Mucosa of gallbladder (tissue), 1 donor: ENCODE measurements at places on chromosomes 4 and X.

GRCh38 chr4:69584135-69584534 lies 55.3 kb downstream of the UGT2A2 start:
- DNase-seq: no peak

DNA sequence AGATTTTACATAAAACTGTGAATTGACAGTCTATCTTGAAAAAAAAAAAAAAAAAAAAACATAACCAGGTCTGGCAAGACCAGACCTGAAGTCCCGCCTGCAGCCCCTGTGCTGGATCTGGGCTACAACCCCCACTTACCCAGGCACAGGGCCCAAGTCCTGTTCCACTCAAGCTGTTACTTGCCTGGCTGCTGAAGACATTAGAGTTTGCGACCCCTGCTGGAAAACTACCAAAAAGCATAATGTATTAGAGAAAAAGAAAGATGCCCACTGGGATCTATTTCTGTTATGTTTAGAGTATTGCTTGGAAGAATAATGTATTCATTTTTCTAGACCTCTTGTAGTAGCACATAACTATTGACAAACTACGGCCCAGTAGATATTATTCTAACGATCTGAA lies 4.7 kb downstream of the HS3ST1 start:
- DNase-seq: no peak

DNA sequence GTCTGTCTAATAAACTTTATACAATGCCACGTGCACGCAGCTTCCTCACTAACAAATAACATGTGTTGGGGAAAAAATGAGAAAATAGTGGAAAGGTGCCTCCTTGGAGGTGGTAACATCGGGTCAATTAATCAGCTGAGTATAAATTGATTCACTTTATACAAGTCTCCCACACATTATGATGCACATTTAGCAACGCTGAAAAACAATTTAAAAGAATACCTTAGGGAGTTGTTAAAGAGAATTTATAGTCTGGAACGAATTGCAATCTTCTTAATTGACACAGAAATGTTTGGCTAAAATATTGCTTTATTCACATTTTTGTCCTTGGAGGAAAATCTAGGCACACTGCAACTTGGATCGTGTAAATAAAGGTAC lies 84.2 kb downstream of the HPRT1 start:
- no peak for DNase-seq

DNA sequence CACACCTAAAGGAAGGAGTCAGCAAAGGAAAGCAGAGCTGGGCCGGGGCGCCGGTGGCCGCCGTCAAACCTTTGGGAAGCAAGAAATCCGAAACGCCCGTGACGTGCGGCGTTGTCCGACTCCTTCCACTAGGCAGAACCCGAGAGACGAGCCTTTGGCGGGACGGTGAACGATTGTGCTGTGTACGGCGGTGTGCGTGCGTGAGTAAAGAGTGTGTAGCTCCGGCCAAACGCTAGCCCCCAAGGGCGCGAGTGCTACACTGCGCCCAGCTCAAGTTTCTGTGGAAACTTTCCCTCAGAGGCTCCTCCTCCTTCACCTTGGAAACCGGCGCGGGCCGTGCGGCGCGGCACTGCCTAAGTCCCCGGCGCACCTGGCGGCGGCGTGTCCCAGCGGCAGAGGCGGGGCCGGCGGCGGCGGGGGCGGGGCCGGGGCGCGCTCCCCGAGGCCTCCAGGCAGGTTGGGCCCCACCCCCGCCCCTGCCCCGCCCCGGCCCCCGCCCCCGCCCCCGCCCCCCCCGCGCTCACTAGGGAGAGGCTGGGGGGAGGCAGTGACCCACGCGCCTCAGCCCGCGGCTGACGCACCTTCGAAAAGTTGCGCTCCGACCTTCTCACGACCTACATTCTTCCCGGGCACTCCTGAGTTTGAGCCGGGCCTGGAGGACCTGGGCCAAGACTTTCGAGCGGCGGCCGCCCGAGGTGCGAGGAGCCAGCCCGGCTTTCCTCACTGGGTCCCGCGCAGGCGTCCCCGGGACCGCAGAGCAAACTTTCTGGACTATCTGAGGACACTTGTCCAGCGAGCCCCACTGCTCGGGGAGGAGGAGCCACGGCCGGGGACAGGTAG lies at the start of gene FHIP1A:
TSS of gene FHIP1A (plus strand) at position 547 of the 840 bp plus-strand sequence. CDS start 157,084 bp downstream, outside the sequence.
- DNase-seq: peak; percentile 88

GRCh38 chr4:110034026-110034393 lies 121.3 kb downstream of the EGF start:
- no peak for DNase-seq

GRCh38 chrX:105458846-105459245 lies 238.4 kb upstream of the TEX13A start:
- DNase-seq: no peak

DNA sequence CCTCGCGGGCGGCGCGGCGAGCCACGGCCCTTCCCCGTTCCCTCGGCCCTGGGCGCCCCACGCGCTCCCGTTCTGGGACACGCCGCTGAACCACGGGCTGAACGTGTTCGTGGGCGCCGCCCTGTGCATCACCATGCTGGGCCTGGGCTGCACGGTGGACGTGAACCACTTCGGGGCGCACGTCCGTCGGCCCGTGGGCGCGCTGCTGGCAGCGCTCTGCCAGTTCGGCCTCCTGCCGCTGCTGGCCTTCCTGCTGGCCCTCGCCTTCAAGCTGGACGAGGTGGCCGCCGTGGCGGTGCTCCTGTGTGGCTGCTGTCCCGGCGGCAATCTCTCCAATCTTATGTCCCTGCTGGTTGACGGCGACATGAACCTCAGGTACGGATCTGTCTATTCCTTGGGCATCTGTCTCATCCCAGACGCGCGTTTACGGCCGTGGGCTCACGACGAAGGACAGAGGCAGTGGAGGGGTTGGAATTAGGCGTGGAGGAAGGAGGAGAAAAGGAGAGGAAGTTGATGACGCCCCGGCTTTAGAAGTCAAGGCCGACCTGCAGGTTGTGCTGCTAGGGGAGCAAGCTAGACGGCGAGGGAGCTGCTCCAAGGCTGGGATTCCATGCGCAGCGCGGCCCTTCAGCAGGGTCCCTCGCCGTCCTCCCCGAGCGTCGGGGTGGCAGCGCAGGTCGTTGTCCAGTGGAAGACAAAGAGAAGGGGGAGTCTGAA lies 792 bp downstream of the SLC10A4 start:
- no peak for DNase-seq

DNA sequence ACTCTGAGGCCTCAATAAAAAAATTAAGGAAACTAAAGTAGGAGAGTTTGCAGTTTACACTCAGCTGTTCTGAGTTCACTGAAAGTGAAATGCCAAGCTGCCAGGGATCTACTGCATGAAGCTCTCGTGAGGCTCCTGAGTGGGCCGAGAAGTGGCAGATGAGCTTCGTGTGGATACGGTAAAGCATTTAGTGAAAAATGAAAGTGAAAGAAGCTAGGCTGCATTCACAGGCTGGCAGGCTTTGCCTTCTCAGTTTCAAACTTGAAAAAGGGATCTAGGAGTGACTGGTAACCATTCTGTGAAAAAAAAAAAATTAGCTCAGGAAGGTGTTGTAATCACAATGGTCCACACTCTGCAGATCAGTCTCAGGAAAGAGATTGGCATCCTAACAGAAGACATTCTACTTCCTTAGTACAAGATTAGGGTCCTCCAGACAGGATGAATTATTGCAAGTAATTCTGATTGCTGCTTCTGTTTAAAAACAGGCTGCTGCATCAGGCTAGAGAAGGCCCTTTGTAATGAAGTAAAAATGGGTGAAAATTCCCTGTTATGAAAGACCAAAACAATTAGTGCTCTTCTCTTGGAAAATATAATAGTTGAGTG lies 679.9 kb downstream of the RPA4 start:
- peak; percentile 36 for DNase-seq

DNA sequence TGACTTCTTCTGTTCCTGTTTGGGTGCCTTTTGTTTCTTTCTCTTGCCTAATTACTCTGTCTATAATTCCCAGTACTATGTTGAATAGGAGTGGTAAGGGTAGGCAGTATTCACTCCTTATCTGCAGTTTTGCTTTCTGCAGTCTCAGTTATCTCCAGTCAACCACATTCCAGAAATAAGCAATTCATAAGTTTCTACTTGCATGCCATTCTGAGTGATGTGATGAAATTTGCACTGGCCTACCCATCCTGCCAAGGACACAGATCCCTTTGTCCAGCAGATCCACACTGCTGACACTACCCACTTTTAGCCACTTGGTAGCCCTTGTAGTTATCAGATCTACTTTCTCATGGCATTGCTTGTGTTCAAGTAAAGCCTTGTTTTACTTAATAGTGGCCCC lies 971.6 kb upstream of the INTU start:
- DNase-seq: no peak

DNA sequence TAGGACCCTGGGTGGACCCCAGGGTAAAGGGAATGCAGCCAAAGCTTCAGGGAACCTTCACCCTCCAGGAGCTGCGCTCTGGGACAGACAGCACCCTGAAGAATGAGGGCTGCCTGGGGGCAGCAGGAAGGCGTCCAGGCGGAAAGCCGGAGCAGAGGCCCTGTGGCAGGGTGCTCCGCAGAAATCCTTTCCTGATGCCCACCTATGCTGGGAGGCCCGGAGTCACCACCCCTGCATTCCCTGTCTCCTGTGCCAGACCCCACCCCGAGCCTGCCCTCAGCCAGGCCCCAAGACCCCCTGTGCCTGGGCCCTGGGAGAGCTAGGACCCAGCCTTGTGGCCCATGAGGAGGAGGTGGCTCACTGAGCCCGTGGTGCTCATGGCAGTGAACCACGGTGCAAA lies 1.3 kb upstream of the DGKQ start:
- no peak for DNase-seq

DNA sequence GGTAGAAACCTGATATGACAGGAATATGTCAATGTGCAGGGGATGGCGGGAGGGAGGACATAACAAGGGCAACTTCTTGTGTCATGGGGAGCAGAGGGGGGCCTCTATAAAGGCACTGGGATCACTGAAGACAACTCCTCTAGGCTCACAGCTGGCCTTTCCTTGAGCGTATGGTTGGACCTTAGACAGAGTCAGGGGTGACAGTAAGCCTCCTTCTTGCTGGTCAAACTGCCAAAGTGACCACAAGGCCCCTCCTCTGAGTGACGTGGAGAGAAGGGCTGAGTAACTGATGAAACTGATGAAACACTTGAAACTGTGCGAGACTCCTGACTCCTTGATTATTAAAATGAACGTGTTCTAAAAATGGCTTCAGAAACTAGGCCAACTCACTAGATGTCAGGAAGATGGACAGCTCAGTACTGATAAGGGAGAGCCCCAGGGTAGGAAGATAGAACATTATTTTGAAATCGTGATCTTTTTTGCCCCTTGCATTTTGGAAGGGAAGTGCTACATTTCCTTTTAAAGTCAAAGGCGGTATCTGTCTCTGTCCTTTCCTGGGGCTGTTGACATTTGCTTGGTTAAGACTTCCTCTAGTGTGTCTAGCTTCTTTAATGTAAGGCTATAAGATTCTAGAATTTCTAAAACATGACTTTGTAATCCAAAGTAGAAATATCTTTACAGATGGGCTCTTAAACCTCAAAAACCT lies 1.6 kb downstream of the RAB33A start:
- DNase-seq: no peak

DNA sequence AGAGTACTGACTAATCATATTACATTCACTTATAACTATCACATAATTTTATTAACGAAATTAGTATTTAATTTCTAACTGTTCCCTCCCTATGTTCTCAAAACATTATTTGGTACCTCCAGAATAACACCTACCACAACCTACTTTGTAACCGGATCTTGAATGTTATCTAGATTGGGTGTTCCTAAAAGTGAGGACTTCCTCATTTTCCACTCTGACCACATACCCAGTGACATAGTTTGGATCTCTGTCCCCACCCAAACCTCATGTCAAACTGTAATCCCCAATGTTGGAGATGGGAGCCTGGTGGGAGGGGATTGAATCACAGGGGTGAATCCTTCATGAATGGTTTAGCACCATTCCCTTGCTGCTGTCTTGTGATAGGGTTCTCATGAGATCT lies 21.8 kb downstream of the NR3C2 start:
- no peak for DNase-seq

DNA sequence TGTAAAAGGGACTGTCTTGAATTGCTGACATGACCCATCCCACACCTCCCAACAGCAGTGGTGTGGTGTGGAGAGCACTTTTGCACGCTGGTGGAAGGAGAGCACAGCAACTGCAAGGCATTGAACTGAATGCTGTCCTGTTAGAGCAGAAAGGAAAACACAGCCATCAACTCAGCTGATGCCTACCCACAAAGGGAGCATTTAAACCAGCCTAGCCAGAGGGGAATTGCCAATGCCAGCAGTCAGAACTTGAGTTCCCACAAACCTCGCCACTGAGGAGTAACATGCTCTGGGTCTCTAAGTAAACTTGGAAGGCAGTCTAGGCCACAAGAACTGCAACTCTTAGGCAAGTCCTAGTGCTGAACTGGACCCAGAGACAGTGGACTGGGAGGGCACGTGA lies 31.9 kb downstream of the MAGED4 start:
- no peak for DNase-seq

GRCh38 chr4:7854697-7855370 lies 84.8 kb downstream of the AFAP1 start:
- peak; percentile 24 for DNase-seq

DNA sequence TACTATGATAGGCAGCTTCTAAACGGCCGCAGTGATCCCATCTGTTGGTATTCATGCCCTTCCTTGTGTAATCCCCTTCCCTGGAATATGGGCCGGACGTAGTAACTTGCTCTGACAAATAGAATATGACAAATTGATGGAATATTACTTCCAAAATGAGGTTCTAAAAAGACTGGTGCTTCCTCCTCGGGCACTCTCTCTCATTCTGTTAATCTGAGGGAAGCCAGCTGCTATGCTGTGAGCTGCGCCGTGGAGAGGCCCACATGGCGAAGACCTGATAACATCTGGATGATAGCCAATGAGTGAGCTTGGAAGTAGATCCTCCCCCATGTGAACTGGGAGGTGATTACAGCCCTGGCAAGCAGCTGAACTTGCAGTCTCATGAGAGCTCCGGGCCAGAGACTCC lies 27.2 kb upstream of the SLC25A4 start:
- DNase-seq: peak; percentile 73

- DNase-seq: no peak
These were observed 100.5 kb downstream of the NAA11 start for GRCh38 chr4:79225360-79225759.

DNA sequence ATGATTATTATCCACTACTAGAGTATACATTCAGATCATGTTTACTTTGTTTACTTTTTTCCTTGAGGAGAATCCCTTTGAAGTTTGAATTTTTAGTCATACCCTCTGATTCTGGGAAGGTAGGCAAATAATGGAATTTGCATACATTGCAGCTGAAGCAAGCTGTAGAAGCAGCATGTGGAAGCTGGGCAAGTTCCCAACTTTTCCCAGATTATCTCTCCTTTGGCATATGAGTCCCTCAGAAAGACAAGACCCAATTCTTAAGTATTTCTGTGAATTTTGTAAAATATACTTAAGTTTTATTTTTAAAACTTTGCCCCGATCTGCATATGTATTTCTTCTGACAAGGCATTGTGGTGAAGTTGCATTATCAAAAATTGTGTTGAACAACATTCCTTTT lies 94.9 kb downstream of the CNKSR2 start:
- no peak for DNase-seq

DNA sequence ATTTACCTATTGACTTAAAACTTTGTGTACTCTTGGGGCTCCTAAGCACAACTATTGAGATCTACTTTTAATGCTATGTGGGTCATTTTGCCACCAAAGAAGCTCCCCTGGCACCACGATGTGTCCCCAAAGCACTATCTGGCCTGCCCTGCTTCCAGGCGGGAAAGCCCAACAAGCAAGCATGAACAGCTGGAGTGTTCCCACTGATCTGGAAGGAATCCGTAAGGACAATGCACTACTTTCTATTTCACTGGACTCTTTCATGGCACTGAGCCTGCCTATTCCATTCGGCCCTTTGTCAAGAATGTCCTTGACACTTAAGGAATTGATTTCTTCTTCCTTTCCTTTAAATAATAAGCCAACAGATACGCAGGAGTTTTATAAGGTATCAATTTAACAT lies 38.8 kb downstream of the GRIA3 start:
- no peak for DNase-seq

GRCh38 chr4:14233126-14233525 lies 605.6 kb upstream of the BOD1L1 start:
- DNase-seq: no peak
